Myocyte (in vitro differentiated cells): ENCODE measurements at places on chromosomes 11 and 22. TPM values are rescaled to one million over a fixed set of nuclear protein-coding genes. Genes with fewer than 3 reads are reported as not detected.

DNA sequence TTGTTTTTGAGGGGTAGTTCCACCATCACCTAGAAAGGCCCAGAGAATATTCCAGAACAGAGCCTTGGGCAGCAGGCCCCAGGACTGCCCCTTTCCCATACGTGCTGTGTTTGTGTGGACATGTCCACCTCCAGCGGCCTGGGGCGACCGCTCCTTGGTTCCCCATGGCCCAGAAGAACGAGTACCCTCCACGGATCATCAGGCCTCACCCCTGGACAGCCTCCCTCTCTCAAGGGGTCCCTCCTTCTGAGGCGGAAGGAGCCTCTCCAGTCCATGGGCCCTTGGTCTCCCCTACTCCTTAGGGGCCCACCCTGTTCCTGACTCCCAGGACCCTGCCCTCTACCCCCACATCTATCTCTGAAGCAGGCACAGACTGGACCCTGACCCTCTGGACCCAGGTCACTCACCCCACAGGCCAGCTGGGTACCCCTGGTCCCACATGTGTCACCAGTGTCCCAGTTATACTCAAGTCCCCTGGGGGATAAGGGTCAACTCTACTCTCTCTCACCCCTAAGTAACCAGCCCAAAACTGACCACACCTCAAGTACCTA lies 32.6 kb downstream of the IGLL5 start:
- DNase-seq: no peak

DNA sequence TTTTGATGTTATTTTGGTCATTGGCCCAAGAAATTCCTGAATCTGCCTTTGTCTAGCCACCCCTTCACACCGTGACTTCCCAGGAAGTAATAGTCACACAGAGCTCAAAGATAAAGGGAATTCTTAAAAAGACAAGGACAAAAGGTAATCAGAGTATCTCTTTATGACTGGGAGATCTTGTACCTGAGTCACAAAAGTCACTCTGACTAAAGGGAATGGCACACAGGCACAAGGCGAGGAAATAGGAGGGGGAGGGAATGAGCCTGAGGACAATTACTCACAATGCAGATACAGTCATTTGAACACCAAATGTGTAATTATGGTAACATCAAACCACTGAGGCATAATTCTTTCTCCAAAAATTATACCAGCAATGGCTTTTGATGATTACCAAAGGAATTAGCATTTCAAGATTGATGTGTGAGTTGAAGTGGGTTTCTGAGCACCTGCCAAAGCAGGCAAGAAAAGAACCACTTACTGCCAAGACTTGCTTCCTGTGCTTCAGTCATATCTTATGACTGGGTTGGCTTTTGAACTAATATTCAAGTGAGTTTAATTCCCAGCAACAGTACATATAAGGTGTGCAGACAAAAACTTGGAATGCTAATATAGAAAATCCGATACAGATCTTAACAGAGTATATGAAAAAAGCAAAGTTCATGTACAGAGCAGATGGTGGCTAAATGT lies 856.4 kb downstream of the LRRC4C start:
- DNase-seq: no peak

- no peak for DNase-seq
Observed at GRCh38 chr11:65026810-65027209, 429 bp upstream of the SNX15 start.

DNA sequence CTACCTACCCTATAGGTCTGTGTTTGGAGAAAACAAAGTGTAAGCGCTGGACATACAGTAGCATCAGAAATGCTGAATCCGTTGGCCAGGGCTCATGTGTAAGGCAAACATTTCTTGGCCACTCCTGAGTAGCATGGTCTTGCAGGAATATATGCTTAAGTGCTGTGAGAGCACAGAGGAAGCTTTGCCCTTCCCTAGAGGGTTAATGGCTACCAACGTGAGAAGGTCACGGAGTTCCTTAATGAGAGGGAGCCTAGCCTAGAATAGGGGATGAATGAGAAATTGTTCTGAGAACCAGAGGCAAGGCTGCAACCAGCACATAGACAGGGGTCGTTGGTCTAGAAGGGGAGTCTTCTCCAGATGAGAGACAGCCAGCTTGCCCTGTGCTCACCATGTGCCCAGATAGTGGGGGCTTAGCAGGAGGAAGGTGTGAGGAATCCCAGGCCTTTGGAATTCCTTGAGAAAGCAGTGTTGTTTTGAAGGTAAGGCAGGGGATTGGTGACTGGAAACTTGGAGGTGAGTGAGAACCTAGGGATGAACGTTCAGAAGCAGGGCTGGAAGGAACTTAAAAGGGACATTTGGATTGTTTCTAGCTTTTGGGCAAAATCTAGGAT lies 29.5 kb downstream of the RCOR2 start:
- DNase-seq: no peak

DNA sequence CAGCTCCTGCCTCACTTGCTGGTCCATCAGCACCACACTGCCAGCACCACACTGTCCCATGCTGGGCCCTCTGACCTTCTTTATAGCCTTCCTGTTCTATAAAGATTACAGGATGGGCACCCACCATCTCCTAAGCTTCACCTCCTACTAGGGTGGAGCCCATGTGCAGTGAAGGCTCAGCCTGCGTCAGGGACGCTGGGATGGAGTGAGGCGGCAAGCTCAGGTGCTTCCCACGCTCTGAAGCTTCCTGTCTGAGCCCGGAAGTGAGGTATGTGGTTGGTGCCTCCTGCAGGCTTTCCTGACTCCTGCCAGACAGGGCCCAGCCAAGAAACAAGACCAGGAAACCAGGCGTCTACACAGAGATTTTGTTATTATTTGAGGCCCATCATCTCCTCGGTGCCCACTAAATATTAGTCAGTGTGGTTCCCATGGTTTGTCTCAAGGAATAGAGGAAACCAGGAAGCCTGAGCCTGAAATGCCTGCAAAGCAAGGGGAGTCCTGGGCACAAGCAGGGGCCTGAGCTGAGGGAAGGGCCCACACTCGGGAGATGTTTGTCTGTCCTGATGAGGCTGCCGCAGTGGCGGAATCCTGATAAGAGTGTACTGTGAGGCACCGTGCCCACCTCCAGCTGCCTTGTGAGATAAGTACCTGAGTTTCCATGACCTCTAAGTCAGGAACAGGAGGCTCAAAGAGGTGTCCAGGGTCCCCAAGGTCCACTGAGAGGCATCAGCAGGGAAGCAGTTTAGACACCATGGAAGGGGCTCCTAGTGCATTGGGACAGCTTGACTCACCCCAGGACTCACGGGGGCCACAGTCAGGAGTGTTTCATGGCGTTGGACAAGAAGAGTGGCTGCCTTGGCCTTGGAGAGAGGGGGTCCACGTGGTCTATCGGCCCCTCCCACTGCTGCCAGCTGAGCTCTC lies 22.0 kb downstream of the RSPH14 start:
- no peak for DNase-seq

MEI1 gene
- 0.08 TPM in 1 of 2 replicates, not detected in the other for total RNA-seq

DNA sequence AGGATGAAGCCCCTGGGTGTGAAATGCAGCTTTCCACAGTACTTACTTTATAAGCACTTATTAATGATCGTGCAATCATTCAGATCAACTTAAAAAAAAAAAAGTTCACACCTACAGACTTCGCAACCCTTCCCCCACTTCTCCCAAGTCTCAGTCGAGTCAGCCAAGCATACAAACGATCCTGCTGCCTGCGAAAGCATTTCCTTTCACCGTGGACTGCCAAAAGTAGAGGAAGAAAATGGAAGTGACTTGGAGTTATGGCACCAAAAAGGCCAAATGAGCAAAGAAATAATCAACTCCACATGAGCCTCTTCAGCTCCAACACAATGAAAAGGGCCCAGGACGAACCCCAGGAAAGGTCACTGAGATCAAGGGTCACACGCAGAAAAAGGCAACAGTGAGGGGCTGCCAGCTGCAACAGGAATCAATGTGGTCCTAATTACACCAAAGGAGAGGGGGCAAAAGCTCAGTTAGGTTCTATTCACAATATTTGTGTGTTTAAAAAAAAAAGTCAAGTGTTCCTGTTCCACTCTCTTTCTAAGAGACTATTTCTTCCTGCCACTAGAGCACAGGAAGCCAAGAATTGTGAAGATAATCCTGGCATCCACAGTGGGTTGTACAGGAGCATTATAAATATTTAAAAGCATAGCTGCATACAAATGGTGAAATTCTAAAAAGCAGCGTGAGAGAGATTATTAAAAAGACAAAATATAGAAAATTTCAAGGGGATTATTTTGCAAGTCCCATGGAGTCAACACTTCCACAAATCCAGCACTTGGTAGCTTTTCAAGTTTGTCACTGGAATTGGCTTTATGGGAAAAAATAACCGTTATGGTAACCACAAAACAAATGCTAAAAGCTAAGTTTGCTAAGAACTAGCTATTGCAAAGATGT lies 28.4 kb downstream of the CDON start:
- no peak for DNase-seq

GRCh38 chr11:34443136-34443535 lies 4.4 kb downstream of the CAT start:
- peak; percentile 59 for DNase-seq

DNA sequence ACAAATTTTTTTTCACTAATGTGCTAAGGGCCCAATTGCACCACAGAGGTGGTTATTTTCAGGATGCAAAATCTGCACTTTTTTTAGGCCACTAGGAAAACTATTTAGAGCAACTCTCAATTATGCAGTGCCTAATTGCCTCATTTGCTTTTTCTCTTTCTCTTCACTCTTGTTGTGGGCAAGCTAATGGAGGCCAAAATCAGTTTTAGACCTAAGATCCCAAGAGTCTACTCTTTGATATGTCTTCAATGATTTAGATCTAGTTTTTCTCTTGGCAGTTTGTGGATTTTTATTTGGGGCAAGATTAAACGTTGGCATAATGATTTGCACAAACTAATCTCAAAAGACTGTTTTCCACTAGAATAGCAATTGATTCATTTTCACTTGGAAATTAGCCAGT lies 1996.9 kb downstream of the LRRC4C start:
- no peak for DNase-seq

DNA sequence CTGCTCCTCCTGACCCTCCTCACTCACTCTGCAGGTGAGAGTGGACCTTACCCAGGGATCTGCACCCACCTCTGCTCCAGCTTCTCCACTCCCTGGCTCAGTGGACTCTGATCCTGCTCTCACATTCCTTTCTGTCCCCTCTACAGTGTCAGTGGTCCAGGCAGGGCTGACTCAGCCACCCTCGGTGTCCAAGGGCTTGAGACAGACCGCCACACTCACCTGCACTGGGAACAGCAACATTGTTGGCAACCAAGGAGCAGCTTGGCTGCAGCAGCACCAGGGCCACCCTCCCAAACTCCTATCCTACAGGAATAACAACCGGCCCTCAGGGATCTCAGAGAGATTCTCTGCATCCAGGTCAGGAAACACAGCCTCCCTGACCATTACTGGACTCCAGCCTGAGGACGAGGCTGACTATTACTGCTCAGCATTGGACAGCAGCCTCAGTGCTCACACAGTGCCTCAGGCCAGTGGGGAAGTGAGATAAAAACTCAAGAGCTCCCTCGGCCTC lies 29.7 kb upstream of the VPREB1 start:
- no peak for DNase-seq

DNA sequence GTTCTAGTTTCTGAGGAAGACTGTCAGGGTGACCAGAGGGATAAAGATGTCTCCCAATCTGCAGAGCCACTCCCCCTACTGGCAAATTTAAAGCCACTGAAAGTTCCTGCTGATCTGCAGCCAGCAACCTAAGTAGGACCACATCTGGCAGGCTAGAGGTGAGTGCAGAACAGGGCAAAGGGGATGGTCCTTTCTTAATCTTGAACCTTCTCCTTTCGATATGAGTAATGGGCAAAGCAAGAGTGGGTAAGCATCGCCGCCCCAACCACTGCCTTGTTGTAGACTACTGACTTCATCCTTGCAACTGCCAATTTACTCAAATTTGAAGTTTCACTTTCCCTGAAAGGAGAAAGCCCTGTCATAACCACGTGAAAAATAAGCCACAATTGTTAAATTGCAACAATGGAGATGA lies 30.7 kb downstream of the SCUBE2 start:
- no peak for DNase-seq

OR5A1 gene
- total RNA-seq: not detected in 2 replicates

DNA sequence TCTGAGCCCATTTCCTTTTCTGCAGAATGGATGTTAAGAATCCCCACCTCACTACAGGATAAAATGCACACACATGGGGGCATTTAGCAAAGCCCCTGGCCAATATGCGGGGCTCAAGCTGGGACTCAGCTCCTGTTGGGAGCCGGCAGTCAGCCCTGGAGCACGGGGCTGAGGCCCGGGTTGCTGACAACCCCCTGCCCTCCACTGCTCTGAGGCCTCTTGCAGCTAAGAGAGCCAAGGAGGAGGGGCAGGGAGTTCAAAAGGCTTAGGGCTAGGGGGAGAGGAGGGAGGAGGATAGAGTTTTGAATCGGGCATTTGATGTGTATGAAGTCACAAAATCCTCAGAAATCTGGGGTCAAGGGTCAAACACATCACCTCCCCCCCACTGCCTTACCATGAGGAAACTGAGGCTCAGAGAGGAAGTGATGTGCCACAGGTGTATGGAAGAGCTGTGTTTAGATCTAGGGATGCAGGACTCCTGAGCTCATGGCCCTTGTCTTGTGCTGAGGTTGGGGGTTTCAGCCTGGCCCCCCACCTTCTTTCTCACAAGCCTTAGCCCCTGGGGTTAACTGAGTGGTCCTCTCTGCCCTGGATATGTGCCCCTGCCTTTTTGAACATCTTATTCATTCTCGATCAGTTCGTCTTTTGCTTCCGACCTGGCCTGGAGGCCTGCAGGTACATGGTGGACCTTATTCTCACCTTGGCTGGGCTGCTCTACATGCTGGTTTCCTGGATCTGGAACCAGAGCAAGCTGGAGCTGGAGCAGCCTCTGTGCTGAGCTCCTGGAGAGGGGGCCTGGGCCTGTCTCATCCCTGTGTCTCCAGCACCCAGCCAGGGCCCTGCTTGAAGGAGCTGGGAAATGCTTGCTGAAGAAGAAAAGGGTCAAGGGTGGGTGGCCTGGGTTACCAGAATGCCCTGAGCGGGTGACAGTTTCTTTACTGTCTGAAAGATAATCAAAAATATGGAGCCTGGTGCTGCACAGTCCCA lies 80.3 kb downstream of the LRRC32 start:
- DNase-seq: no peak

ANGPTL5 gene
- not detected in 2 replicates for total RNA-seq

DNA sequence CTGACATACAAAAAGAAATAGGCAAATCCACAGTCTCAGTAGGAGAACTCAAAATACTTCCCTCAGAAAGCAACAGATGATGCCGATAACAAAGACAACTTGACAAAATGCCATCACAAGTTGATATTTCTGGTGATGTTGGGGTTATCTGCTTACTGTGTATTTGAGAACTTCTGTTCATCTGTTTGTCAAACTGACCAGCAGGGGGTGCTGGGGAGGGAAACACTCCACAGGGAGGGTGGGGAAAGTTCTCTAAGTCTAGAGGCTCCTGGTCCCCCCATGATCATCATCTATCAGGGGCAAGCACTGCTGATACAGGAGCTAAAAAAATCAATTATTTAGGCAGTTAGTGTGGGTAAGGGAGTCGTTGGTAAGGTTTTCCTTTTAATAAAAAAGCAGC lies 19.2 kb downstream of the GLYATL1 start:
- peak; percentile 24 for DNase-seq

OR52I1 gene
- not detected in 2 replicates for total RNA-seq

- no peak for DNase-seq
Observed at GRCh38 chr22:39091126-39092081, 5.6 kb upstream of the APOBEC3H start.

DNA sequence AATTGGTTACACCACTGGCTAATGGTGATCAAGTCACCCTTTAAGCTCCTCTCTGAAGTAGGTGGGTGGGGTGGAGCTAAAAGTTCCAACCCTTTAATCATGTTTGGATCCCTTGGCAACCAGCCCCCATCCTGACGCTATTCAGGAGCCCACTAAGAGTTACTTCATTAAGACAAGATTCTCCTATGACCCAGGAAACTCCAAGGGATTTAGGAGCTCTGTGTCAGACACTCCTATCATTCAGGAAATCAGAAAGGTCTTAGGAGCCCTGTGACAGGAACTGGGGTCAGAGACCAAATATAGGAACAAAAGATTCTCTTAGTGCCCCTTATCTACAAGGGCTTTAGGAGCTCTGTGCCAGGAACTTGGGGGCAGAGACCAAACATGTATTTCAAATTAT lies 141.3 kb downstream of the ATG16L2 start:
- DNase-seq: no peak
